Breast epithelium (tissue), 4 donors: ENCODE measurements at places on chromosomes 3 and 15. TPM values are rescaled to one million over a fixed set of nuclear protein-coding genes. Genes with fewer than 3 reads are reported as not detected.

GRCh38 chr15:84023636-84024035, 211.9 kb upstream of the GOLGA6L4 start:
- DNase-seq = no peak
- no peaks in the 10 kb centered on the region for H3K4me1 ChIP-seq
- no peak overlapping the region for H3K27ac ChIP-seq
- H3K27me3 ChIP-seq = no peaks in the 10 kb centered on the region

EXD1 gene
- not detected for total RNA-seq

TEX55 gene
- total RNA-seq = not detected

GRCh38 chr3:70890020-70890394, 577.6 kb upstream of the MDFIC2 start:
- no peaks in the 10 kb centered on the region for H3K36me3 ChIP-seq
- no peaks in the 10 kb centered on the region for H3K27me3 ChIP-seq
- no peaks in the 10 kb centered on the region for H3K4me1 ChIP-seq
- no peak overlapping the region for H3K27ac ChIP-seq
- no peak for DNase-seq

DNA sequence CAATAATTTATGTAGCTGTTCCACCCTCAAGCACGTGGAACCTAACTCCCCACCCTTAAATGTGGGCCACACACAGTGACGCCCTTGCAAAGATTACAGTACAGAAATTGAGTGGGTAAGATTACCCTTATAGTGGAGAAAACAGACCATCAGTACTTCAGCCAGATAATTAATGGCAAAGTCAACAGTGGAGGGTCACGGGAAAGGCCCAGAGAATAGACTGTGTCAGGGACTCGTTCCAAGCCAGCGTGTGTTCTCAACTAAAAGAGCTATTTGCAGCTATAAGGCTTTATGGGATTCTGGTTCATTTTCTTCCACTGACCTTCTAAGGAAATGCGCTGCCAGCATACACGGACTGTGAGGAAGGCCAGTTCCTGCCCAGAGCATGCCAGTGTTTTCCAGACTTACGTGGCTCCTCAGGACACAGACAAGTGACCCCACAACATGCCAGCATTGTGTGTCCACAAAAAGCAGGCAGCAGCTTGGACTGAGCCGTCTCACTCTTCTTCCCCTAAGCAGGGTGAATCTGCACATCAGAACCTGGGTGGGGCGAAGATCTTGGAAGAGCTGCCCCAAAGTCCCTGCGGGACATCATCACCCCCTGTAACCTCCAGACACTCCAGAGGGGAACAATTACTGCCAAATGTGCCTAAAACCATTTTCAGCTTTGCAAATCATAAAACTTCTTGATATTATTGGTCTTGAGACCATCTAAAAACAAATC, 428.5 kb downstream of the OCA2 start:
- H3K4me1 ChIP-seq = no peaks in the 10 kb centered on the region
- no peak for DNase-seq
- no peaks in the 10 kb centered on the region for H3K36me3 ChIP-seq
- H3K27me3 ChIP-seq = no peaks in the 10 kb centered on the region
- no peak overlapping the region for H3K4me3 ChIP-seq

- peak overlapping the region; percentile 79 for H3K27ac ChIP-seq
- DNase-seq = no peak
- no peak overlapping the region for H3K4me3 ChIP-seq
- H3K27me3 ChIP-seq = no peaks in the 10 kb centered on the region
- no peaks in the 10 kb centered on the region for H3K4me1 ChIP-seq
- H3K36me3 ChIP-seq = no peaks in the 10 kb centered on the region
Observed at GRCh38 chr3:194574639-194575483, 58.4 kb downstream of the TMEM44 start.

FAM81A gene
- total RNA-seq = 2.3 TPM

GRCh38 chr3:56988458-56989168, 71.9 kb upstream of the SPATA12 start:
- H3K36me3 ChIP-seq = no peaks in the 10 kb centered on the region
- H3K27ac ChIP-seq = no peak overlapping the region
- H3K27me3 ChIP-seq = no peaks in the 10 kb centered on the region
- no peak overlapping the region for H3K4me3 ChIP-seq
- H3K4me1 ChIP-seq = no peaks in the 10 kb centered on the region
- peak; percentile 58 for DNase-seq

GRCh38 chr3:172913911-172914655, 163.6 kb downstream of the ECT2 start:
- no peaks in the 10 kb centered on the region for H3K4me1 ChIP-seq
- no peak overlapping the region for H3K4me3 ChIP-seq
- no peaks in the 10 kb centered on the region for H3K36me3 ChIP-seq
- no peak for DNase-seq
- no peak overlapping the region for H3K27ac ChIP-seq
- H3K27me3 ChIP-seq = no peaks in the 10 kb centered on the region

DNA sequence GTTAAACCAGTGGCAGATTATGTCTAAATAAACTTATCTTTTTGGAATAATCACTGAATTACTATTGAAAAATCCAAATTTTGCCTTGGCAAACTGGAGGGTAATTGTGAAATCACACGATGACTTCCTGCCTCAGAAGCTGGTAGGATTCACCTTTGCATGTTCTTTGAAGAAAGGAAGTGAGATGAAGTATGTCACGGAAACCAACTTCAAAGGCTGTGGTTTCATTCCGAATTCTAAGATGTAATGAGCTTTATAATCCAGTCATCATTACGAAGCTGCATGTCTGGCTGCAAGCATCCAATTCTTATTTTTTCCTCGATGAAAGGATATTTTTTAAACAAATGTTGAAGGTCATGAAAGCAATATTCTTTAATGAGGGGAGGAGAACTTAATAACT, 15.0 kb upstream of the ZBED2 start:
- no peak overlapping the region for H3K27ac ChIP-seq
- no peaks in the 10 kb centered on the region for H3K4me1 ChIP-seq
- no peak for DNase-seq
- no peak overlapping the region for H3K4me3 ChIP-seq

HYPK gene
- total RNA-seq = 11.2 TPM

GOLGA6D gene
- not detected for total RNA-seq

DNA sequence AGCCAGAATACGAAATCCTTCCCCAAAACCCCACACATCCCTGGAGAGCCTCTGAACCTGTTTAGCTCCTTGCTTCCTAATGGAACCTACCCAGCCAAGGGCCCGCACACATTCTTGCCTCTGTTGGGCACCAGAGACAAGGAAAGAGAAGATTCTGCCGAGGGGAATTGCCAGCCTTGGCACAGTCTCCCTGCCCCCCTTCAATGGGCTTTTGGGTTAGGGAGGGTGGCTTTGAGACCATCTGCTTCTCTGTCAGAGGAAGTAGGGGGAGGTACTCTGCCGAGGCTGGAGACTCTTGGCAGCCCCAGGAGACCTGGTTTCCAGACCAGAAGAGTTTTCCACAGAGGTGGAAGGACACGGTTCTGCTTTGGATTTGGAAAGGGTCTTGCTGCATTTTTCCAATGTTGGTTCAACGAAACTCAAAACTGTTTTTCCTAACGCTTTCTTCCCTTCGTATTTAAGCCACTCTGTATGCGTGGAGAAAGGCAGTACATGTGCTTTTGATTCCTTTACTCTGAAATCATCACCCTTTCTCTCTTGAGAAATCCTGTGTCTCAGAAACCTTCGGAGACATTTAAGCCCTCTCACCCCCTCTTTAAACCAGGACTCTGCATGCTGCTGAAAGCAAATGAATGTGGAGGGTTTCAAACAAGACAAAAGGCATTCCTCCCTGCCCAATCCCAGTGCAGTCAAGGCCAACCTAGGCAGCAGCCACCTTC, 78.8 kb upstream of the PRR23C start:
- no peak overlapping the region for H3K4me3 ChIP-seq
- DNase-seq = no peak
- no peaks in the 10 kb centered on the region for H3K36me3 ChIP-seq
- no peaks in the 10 kb centered on the region for H3K4me1 ChIP-seq

DNA sequence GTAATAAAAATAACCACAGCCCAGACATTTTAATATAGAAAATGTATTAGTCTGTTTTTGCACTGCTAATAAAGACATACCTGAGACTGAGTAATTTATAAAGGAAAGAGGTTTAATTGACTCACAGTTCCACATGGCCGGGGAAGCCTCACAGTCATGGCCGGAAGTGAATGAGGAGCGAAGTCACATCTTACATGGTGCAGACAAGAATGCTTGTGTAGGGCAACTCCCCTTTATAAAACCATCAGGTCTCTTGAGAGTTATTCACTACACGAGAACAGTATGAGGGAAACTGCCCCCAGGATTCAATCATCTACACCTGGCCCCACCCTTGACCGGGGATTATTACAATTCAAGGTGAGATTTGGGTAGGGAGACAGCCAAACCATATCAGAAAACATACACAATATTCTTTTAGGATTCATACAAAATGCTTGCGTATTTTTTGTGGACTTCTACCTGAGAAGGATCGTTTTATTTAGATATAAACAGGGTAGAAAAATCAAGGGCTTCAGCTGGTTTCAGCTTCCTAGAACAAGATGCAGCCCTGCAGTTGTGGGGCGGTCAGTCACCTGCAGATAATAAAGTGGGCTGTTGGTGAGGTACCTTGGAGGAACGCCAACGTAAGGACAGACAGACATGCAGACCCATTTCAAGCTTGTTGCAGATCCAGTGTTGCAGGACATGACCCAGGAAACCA, 101.9 kb downstream of the TNIK start:
- H3K36me3 ChIP-seq = no peaks in the 10 kb centered on the region
- no peaks in the 10 kb centered on the region for H3K4me1 ChIP-seq
- H3K4me3 ChIP-seq = no peak overlapping the region
- H3K27ac ChIP-seq = no peak overlapping the region
- DNase-seq = no peak

GRCh38 chr3:114857299-114857701, 289.8 kb downstream of the ZBTB20 start:
- peaks cover 3% of the 10 kb centered on the region for H3K4me1 ChIP-seq
- H3K4me3 ChIP-seq = no peak overlapping the region
- H3K27me3 ChIP-seq = no peaks in the 10 kb centered on the region
- no peak for DNase-seq

DNA sequence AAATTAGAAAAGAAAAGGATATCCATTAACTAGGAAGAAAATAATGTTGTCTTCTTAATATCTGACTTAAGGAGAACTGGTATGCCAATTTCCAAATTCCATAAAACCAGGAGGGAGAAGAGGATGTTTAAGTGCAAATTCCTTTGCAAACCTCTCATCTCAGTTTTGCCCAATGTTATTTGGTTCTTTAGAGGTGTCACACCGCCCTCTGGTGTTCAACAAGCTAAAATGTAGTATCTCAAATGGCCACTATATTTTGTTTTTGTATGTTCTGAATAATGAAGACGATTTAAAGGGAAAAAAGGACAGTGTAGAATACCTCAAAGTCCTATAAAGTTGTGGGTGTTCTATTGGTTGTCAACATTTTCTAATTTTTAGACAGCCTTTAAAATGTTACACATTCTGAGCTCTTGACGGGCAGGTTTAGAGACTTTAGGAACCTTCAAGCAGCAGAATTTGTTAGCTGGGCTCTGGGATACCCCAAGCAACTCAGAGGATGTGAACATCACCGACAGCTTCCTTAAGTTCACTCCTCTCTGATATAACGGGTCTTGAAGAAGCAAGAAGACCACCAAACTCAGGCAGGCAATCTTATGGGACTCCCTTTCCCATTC, 458.3 kb downstream of the MFSD1 start:
- no peaks in the 10 kb centered on the region for H3K27me3 ChIP-seq
- H3K27ac ChIP-seq = no peak overlapping the region
- H3K4me1 ChIP-seq = no peaks in the 10 kb centered on the region
- no peak overlapping the region for H3K4me3 ChIP-seq
- DNase-seq = no peak

GRCh38 chr3:127690823-127691452, 18.2 kb downstream of the ABTB1 start:
- no peak for DNase-seq
- H3K4me1 ChIP-seq = no peaks in the 10 kb centered on the region
- H3K27me3 ChIP-seq = no peaks in the 10 kb centered on the region

DNA sequence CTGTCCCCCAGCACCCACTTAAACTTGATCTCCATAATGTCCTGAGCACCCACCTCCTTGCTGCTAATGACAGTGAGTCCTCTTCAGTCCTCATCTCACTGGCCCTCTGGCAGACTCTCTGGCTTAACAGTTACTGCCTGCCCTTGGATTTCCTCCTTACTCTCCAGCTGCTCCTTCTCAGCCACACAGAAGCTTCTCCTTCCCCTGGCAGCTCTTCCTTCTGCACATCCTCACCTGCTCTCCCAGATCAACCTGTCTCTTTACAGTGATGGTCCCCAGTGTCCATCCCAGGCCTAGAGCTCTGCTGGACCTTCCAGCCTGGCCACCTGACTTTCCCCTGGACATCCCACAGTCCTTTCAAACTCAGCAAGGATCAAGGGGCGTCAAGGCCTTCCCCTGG, 47.4 kb upstream of the SMAD3 start:
- H3K4me1 ChIP-seq = no peaks in the 10 kb centered on the region
- H3K36me3 ChIP-seq = no peaks in the 10 kb centered on the region
- H3K4me3 ChIP-seq = no peak overlapping the region
- no peaks in the 10 kb centered on the region for H3K27me3 ChIP-seq
- DNase-seq = no peak

DNA sequence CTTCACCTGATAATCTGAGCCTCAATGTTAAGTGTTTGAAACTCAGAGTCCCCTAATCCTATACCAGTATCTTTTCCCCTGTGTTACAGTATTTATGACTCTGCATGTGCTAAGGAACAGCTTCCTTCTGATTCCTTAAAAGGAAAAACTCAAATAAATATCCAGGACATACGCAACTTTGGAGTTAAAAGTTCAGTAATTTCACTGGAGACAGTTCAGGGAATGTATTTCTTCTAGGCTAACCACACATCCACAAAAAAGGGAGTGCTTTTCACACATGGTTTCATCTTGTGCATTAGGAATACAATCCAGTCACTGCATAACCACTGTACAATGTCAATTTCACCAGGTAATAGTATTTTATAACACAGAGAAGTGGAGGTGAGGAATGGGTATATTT, 31.0 kb downstream of the PGBD4 start:
- no peak for DNase-seq
- no peak overlapping the region for H3K27ac ChIP-seq
- H3K36me3 ChIP-seq = no peaks in the 10 kb centered on the region
- H3K27me3 ChIP-seq = no peaks in the 10 kb centered on the region
- H3K4me1 ChIP-seq = no peaks in the 10 kb centered on the region

DOCK3 gene
- total RNA-seq = 0.64 TPM

DNA sequence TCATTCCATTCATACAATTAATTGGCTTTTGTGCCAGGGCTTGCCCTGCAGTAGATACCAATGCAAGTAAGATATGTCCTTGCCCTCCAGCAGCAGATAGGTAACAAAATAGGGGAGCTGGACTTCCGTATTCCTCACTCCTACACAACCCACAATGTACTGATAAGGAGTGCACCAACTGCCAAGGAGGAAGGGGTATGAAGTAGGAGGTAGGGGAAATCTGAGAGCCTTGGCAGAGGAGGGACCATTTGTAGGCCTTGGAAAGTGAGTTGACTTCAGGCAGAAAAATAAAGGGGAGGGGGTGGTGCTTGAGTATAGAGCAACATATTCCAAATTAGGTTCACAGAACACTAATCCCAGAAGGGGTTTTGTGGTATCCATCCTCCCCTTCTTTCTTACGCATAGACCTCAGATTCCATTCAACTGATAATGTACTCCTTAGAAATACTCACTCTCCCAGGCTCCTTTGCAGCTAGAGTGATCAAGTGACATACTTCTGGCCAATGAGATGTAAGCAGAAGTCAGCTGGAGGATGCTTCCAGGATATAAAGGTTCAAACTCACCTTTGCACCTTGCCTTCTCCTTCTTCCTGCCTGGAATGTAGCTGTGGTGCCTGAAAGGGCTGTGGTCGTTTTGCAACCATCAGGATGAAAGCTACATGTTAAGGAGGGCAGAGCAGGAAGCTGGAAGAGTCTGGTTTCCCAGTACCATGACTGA, 127.1 kb upstream of the SMAD3 start:
- H3K4me3 ChIP-seq = no peak overlapping the region
- H3K27ac ChIP-seq = no peak overlapping the region
- DNase-seq = no peak
- no peaks in the 10 kb centered on the region for H3K36me3 ChIP-seq
- H3K4me1 ChIP-seq = no peaks in the 10 kb centered on the region

IL17RB gene
- total RNA-seq = 61.6 TPM

CPLX3 gene
- total RNA-seq = 0.66 TPM
